ENCODE measurements at places on chromosomes 5 and 9. TPM values are rescaled to one million over a fixed set of nuclear protein-coding genes. Genes with fewer than 3 reads are reported as not detected.

- no peak overlapping the region for H3K27ac ChIP-seq
- no peaks in the 10 kb centered on the region for H3K36me3 ChIP-seq
- H3K4me3 ChIP-seq, result no peak overlapping the region
- no peaks in the 10 kb centered on the region for H3K27me3 ChIP-seq
Observed at GRCh38 chr9:113511856-113512761, 48.6 kb downstream of the RGS3 start.

GRCh38 chr9:81543695-81544094 is 145.7 kb downstream of the TLE1 start:
- H3K4me3 ChIP-seq, result no peak overlapping the region
- no peaks in the 10 kb centered on the region for H3K4me1 ChIP-seq
- H3K36me3 ChIP-seq, result no peaks in the 10 kb centered on the region
- DNase-seq, result no peak

The ENTPD2 gene
- total RNA-seq, result not detected

The EPB41L4B gene
- total RNA-seq, result 1.0 TPM

All from GM23248 (cell line).